ENCODE measurements at places on chromosomes 6 and 20. TPM values are rescaled to one million over a fixed set of nuclear protein-coding genes. Genes with fewer than 3 reads are reported as not detected.

Gene HAO1
- polyA plus RNA-seq: 164 TPM

Gene RAB32
- 31.2 TPM for polyA plus RNA-seq

Gene DUSP15
- polyA plus RNA-seq: 0.35 TPM

Gene PRL
- polyA plus RNA-seq: not detected

Gene PGC
- polyA plus RNA-seq: 0.05 TPM
